ENCODE measurements at places on chromosomes 7 and 10.

DNA sequence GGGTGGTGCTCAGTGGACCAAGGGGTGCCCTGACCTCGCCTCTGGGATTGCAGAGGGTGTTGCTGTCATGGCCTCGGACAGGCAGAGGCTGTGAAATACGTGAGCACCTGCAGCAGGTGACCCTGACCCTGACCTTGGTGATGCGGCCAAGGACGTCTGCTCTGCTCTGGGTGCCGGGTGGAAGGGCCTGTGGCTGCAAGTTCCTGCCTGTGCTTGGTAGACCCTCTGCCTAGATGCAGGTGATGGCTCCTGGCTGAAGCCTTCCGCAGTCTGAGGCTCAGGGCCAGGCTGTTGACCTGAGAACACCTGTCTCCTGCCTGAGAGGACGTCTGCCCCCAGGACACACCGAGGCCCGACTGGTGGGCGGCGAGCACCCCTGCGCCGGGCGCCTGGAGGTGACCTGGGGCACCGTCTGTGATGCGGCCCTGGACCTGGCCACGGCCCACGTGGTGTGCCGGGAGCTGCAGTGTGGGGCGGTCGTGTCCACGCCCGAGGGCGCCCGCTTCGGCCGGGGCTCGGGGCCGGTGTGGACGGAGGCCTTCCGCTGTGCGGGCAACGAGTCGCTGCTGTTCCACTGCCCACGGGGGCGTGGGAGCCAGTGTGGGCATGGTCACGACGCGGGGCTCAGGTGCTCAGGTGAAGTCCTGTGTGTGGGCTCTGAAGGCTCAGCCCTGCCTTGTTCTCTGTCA is 4.4 kb downstream of the SCART1 start:
- DNase-seq, result no peak

- DNase-seq, result no peak
Measured at GRCh38 chr10:130371156-130371555, 235.0 kb downstream of the GLRX3 start.

DNA sequence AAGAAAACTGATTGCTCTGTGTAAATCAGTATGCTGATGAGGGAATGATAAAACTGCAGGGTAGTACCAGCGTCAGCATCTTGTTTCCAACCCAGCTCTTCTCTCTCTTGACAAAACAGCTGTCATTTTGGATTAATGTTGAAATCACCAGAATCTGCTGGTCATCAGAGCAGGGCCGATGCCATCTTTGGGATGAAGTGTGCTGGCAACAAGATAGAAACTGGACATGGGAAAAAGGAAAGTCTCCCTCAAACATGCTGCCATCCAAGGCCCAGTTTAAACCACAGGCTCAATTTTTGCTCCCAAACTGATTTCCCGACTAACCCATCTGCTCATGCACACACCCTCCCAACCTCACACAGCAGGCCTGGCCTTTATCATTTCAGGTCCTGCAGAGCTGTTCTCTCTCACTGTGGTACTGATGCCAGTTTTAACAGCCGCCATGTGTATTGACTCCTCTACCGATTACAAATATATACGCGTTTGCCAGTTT is 285.2 kb downstream of the AUTS2 start:
- no peak for DNase-seq

DNA sequence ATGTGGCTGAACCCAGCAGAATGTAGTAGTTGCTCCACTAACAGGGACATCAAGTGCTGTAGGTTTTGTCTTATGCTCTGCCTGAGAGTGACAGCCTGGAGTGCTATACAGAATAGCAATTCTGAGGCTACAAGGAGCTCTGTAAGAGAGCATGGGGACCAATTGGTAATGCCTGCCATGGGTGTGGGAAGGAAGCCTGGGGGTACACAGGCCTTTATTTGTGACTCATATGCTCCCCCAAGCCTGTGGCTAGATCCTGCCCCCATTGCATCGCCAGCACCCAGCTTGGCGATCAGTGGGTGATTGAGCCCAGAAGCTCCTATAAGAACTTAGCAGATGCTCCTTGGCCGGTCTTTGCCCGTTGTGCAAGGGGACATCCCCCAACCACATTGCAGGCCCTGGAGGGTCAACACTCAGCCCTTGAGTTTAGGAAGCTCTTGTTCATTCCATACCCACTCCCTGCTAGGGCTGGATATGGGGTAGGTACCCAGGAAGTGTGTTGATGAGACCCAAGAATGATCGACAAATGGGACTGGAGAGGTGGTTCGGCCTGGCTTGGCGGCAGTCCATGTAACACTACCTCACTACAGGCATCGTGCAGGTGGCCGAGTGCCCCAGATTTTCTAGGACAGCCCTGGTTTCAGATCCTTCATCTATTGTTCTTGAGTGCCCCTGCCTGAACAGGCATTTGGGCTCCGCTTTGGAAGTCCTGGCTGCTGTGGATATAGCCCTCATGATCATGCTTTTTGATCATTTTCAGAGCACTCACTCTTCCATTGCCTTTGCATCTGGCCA is 37.7 kb downstream of the ZMIZ1 start:
- DNase-seq, result no peak

DNA sequence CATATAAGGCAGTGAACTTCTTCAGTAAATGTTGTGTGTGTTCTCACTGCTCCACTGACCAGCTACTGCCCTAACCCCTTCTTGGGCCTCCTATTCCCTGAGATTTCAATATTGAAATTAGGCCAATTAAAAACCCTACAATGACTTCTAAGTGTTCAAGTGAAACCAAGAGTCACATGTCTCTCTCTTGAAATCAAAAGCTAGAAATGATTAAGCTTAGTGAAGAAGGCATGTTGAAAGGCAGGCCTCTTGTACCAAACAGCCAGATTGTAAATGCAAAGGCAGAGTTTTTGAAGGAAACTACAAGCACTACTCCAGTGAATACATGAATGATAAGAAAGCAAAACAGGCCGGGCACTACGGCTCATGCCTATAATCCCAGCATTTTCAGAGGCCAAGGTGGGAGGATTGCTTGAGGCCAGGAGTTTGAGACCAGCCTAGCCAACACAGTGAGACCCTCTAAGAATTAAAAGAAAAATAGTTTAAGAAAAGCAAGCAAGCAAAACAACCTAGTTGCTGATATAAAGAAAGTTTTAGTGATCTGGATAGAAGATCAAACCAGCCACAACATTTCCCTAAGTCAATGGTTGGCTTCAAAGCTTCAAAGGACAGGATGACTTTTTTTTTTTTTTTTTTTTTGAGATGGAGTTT is 22.3 kb downstream of the BRAF start:
- no peak for DNase-seq

- no peak for DNase-seq
Measured at GRCh38 chr10:5665373-5666007, 905 bp downstream of the ASB13 start.

DNA sequence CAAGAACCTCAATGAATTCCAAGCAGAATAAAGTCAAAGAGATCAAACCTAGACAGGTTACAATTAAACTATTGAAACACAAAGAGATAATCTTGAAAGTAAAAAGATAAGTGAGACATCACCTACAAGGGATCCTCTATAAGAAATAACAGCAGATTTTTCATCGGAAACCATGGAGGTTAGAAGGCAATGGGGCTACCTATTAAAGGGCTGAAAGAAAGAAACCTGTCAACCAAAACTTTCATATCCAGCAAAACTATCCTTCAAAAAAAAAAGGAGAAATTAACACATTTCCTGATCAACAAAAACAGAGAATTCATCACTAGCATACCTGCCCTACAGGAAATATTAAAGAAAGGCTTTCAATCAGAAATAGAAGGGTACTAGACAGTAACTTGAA is 244.9 kb downstream of the ARHGAP12 start:
- no peak for DNase-seq

All from hippocampal formation (tissue), 2 donors.